Kidney glomerular epithelial cell (primary cell): ENCODE measurements at places on chromosomes 4 and X.

DNA sequence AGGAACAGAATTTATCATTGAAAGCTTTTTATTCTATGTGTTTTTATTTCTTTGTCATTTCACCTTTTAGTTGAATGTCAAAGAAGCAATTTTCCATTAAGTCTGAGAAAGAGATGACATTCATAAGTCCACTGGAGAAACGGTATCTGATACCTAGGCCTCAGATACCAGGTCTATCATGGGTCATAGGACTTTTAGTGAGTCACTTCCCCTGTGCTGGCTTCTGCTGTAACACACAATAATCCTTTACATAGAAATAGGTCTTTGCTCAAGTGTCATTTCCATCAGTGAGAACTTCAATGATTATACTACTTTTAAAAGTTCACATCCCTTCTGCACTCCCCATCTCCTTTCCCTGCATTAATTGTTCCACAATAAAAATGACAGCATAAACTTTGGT is 125.5 kb upstream of the ARMCX2 start:
- no peak for DNase-seq

DNA sequence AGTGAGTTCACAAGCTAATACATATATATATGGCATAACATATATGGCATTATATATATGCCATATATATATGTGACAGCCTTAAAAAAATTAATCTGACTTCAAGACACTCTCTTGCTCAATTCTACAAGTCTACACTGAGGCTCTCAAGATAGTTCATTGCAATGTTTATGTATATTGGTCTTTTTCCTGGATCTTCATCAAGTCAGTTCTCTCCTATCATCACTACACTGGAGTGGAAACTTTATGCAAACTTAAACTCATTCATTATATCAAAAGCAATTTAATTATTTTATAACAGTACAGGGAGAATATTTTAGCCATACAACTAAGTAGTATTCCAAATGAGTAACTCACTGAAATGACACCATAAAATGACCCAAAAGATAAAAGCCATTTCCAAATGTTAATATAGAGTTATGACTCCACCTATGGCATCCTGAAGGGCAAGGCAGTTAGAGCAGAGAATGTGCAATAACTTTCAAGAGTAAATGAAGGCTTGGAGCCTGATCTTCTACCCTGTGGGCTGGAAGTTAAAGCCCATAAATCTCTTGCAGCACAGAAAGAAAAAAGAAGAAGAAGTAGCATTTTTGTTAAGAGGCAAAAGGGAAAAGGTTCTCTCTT is 176.3 kb upstream of the SLIT2 start:
- no peak for DNase-seq

DNA sequence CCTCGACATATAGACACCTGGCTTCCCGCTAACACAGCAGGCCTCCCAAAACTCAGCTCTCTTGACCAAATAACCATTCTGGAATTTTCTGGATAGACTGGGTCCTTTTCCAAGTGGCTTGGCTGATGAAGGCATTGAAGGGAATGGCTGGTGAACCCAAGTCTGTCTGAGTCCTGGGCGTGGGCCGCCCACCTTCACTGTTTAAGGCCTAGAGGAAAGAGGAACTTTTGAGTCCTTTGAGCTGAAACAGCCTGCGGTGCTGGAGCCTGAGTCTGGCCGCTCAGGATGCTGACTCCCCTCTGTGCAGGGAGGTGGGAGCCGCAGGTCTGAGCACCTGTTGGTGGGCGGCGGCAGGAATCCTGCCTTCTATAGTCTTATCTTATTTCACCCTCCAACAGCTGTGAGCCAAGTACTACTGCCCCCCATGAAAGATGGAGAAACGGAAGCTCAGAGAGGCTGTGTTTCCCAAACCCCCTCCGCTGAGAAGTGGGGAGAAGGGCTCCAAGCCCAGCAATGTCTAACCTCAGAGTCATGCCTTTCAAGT is 23.4 kb downstream of the ACOX3 start:
- DNase-seq: no peak

DNA sequence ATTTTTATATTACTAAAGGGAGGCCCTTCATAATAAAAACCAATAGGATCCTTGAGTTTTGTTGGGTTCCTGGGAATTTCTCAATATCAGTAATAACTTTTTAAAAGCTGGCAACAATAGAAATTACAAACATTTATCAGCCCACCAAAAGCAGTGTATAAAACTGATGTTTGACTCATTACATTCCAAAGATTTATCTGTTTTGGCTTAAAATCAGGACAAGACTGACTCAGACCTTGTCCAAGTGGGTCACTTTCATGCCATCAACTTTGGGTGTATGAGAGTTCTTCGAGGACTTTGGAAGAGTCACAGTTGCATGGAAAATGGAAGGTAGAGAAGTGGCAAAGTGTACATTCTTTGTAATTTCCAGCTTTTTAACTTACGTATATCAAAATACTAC is 102.8 kb downstream of the FRMPD4 start:
- no peak for DNase-seq

DNA sequence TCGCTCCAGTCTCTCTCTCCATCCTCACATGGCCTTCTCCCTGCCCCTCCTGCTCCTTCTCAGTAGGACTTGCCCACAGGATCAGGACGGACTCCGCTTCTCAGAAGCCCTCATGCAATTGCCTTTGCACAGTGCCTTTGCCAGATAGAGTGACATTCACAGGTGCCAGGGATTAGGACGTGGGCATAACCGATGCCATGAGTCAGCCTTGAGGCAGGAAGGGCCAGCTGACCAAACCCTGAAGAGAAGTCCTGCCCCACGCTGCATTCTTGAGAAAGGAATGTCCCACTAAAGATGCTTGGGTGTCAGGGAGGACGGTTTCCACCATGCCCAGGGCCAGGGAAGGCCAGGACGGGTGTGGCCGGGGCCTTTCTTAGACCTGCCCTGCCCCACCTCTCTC is 6.6 kb upstream of the GRPEL1 start:
- no peak for DNase-seq

DNA sequence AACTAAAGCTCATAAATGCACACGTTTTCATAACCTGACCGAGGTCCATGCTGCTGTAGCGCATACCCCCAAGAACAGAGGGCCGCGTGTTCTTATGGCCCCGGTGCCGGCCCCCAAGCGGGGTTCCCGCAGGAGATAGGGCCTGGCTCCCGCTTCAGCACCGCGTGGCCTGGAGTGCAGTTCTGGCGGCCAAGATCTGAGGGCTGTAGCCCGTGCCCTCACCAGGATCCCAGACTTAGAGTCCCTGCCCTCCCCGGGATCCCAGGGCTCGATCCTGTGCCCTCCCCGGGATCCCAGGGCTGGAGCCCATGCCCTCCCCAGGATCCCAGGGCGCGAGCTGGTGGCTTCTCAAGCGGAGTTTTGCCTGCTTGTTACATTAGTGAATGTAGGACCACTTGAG is 1.0 kb upstream of the GRPEL1 start:
- DNase-seq: no peak

DNA sequence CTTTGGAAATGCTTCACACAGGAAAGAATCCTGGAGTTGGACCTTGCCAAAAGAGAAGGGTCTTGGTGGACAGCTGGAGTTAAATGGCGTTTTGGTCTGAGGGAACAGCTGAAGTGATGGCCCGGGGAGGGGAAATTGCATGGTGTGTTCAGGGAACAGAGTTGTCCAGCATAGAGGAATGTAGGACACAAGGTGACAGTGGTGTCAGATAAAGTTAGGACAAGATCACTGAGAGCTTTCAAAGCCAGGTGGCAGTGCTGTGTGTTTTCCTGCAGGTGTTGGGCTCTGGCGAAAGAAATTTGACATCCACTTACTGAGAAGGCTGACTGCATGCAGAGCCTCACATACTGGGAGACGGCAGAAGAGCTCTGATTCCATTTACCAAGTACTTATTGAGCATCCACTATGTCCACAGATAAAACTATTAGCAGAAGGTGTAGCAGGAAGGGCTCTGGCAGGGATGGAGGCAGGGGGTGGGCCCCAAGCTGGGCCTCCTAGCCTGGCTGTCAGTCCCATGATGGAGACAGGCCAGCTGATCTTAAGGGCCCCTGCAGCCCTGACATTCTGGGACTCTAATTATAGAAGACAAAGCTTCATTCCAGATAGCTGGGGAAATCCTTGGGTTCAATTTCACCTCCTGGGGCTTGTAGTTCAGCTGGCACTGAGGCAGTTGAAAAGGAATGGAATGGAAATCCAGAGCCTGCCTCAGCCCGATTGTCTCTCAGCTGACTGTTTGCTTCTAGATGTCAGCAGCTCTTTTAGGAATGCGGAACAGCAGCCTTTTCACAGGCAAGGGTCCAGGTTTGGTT is 150.2 kb upstream of the MAMLD1 start:
- no peak for DNase-seq

GRCh38 chr4:40916880-40917279 is 167.1 kb downstream of the NSUN7 start:
- no peak for DNase-seq

GRCh38 chr4:77095101-77095821 is 19.5 kb upstream of the CCNI start:
- DNase-seq: peak; percentile 66

- DNase-seq: peak; percentile 6
Observed at GRCh38 chrX:42804524-42804923, 26.6 kb upstream of the PPP1R2C start.

DNA sequence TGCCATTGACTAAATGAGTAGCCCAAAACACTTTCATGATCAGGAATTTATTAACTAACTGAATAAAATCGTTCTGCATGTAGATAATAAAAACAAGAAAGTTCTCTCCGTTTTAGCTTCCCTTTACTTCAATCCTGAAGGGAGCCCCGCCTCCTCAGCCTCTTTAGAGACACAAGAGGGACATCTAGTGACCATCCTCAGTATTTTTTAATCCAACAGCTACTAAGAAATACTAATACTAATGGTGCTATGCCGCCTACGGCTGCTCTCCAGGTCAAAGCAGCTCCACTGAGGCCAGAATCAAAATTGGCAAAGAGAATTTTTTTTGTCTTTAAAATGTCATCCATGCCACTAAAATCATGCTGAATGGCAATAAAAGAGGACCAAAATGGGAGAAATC is 3.2 kb upstream of the PCDH19 start:
- no peak for DNase-seq

DNA sequence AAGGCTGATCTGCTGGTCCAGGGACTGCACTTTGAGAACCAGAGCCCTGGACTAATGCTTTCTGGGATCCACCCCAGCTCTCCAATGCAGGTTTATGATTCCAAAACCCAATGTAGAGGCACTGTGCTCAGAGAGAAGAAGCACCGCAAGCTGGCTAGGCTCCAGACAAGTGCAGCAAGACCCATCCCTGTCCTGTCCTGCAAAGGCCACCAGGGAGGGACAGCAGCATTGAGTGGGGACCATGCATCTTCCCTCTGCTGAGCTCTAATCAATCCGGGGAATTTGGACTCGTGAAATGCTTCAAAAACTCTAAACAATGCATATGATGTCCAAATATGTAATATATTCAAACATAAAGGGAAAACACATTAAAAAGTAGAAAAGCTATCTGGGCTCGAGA is 10.8 kb upstream of the NSG1 start:
- no peak for DNase-seq

GRCh38 chr4:80309294-80310004 is 26.1 kb upstream of the CFAP299 start:
- DNase-seq: peak; percentile 66

- DNase-seq: no peak
Observed at GRCh38 chrX:7399373-7399772, 251.4 kb upstream of the PUDP start.

DNA sequence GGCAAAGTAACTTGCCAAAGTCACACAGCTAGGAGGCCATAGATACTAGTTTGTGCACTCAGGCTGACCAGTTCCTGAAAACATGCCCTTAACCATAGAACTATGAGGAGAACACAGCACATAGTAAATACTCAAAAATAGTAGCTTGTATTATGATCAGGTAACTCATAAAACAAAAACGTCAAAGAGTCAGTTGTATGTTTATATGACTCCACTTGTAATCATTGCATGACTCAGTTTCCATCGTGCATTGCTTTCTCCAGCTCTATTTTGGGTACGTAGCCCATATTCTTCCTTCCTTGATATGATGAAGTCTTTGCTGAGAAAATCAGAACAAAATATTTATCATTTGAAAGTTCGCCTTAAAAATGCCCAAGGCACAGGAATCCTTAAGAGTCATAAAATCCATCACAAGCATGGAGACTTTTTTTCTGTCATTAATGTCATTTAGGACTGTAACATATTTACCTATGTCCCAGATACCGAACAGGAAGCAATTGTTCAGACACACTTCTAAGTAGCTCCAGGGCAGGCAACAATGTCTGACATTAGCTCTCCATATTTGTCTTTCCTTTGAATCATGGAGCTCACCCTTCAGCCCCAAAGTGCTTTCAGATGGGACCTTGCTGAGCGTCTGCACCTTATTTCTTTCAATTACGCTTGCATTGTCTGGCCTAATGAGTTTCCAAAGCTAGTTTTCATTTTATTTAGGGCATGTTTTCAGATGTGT is 11.2 kb upstream of the MID1 start:
- no peak for DNase-seq

- DNase-seq: no peak
Observed at GRCh38 chr4:120001850-120002249, 64.8 kb downstream of the MAD2L1 start.

DNA sequence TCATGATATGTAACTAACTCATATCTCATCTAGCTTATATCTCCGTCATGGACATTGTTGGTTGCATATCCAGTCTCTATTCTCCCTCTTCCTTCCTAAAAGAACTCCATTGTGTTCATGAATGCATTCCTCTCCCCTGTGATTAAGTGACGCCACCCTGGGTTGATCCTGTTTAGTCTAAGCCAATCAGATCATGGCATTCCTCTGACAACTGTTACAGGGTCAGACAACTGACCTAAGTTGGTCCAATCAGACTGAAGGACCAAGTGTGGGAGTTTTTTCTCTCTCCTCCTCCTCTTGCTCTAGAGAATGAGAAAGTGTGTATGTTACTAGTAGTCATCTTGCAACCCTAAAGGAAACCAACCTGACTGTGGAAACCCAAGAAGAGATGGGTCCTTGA is 3.6 kb downstream of the APOO start:
- no peak for DNase-seq

GRCh38 chr4:165905405-165906027 is 32.5 kb downstream of the TLL1 start:
- DNase-seq: no peak

- no peak for DNase-seq
Observed at GRCh38 chr4:72388521-72388920, 180.5 kb downstream of the ADAMTS3 start.

GRCh38 chr4:6753891-6754290 is 28.6 kb upstream of the KIAA0232 start:
- DNase-seq: no peak
